ENCODE measurements at places on chromosomes 3 and 15.
A peak's percentile ranks its signal among the peaks of the same experiment; 100 is the strongest.

GRCh38 chr3:23421811-23422516 is 218.8 kb downstream of the UBE2E2 start:
- DNase-seq: no peak

DNA sequence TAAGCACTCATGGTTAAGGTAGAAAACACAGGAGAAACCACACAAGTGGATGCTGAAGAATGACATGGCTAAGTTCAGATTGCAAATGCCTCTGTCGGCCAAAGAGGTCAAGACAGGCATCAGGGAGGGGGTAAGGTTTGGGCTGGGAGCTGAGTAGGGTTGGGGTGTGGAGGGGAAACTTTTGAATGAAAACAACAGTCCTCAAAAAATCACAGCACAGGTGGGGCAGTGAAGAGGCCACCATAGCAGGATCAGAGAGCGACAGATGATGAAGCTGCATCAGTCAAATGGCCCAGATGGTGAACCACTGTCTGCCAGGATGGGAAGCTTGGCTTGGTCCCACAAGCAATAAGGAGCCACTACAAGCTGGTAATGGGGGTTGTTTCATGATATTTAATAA is 74.9 kb downstream of the ADCY5 start:
- DNase-seq: no peak

DNA sequence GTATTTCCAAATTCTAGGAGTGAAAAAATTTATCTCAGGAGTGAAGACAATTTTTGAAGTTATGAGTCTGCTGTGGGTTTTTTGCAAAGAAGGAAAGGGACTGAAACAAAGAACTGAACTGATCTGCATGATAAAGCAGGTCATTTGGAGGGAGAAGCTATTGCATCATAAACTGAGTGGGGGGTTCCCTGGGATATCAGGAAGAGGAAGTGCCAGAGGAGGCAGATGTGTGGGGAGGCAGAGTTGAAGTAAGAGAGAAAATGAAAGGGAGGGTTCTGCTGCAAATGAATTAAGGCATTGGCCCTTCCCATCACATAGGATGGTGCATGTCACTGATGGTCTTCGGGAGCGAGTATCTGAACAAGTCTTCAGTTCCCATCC is 379.2 kb downstream of the VPS13C start:
- DNase-seq: no peak

- no peak for DNase-seq
Measured at GRCh38 chr15:44882499-44882968, 74.0 kb upstream of the TERB2 start.

GRCh38 chr3:183046883-183047282 is 52.4 kb downstream of the MCCC1 start:
- DNase-seq: no peak

DNA sequence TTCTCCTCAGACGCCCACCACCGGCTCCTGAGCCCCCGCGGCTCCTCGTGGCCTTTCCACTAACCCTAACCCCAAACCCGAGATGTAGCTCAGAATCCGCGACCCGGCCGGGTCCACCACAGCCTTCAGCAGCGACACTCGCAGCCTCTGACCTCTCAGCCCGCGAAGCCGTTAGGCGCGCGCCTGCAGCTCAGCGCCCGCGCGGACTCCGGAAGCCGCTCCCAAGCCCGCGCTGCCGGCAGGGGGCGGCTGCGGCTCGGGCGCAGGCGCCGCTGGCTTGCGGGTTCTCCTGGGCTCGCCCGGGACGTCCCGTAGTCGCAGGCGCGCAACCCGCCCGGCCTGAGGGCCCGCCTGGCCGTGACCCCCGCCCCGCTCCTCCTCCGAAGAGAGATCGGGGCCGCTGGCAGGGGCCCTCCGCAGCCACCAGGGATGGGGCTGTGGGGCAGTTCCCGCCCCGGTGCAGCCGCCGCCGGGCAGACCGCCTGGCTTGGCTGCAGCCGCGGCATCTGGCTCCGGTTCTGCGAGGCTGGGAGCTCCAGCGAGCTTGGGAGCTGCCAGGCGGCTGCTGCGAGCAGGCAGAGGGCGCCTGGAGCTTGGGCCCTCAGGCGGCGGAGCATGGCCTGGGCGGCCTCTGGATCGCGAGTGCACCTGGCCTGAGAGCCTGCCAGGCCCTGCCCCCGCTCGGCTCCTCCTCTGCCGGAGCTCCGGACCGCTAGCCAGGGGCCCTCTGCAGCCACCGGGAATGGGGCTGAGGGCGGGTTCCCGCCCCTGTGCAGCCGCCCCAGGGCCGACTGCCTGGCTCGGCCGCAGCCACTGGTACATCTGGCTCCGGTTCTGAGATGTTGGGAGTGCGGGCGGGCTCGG is 120.7 kb downstream of the LMLN start:
- DNase-seq: peak; percentile 60

- no peak for DNase-seq
Measured at GRCh38 chr3:138609898-138610266, 1.3 kb downstream of the FAIM start.

DNA sequence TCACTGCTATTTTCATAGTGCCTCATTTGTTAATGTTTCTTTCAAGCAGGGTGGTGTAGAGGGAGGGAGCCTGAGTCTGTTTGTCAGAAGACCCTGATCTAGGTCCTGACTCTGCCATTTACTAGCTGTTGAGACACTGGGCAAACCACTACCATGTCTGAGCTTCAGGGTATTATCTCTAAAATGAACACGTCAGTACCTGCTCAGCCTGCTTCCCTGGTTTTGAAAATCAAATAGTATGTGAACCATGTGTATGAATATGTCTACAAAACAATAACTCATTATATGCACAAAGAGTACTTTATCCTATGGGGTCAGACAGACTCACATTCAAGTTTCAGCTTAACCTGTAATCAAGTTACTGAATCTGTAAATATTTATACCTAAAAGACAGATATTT is 25.1 kb downstream of the SYNPR start:
- no peak for DNase-seq

GRCh38 chr3:194078045-194078821 is 57.7 kb upstream of the HES1 start:
- DNase-seq: no peak

DNA sequence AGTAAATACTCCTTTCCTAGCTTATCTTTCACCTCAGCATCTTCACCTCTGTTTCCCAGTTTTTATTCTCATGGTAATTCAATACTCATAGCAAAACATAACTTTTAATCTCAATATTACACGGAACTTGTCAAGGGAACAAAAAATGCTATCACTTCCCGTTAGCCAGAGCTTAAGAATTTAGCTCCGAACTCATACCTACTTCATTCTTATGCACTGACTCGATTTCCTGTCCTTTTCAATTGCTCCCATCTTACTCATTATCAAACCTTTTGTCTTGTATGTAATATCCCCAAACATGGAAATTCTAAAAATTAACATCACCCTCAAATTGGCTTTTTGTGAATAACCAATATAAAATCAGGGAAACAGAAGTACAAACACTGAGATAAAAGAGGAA is 28.2 kb downstream of the MYEF2 start:
- DNase-seq: no peak

GRCh38 chr3:115836944-115837343 is 213.6 kb downstream of the GAP43 start:
- DNase-seq: no peak

GRCh38 chr3:141905129-141905528 is 28.7 kb downstream of the ATP1B3 start:
- no peak for DNase-seq

DNA sequence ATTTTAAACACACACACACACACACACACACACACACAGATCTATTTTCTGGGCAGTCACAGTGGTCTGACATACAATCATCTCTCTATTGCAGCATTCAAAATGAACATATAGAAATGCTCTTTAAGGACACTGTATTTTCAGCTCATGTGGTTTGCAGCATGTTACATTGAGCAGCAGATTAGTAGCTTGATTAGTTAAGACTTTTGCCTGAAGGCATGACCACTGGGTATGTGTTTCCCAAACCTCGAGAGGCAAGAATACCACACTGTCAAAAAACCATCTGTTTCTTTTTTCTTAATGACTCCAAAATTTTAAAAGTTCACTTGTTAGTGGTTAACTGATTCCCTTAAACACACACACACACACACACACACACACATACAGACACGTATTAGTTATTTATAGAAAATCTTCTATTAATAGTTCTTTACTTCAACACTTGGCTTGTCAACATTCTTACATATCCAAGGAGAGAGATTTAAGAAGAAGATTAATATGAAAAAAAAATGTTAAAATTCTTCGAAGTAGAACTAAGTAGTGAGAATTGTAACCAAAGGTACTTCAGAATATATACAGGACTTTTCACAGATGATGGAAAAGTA is 518.2 kb downstream of the CADM2 start:
- no peak for DNase-seq

DNA sequence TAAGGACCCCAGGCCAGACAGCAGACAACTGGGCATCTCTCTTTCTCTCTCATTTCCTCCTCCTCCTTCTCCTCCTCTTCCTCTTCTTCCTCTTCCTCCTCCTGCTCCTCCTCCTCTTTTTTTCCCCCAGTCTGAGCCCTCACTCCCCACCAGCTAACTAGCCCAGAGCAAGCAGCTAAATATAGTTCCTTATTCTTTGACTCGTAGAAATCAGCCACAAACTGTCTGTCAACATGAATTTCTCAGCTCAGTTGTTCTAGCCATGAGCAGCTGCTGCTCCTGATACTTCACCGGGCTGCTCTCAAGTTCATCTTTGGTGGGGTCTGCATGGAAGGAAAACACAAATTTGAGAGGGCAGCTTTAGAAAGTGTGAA is 19.2 kb upstream of the LOXL1 start:
- no peak for DNase-seq
